GDM1 (cell line): ENCODE measurements at places on chromosomes 1 and 21.
A peak's percentile ranks its signal among the peaks of the same experiment; 100 is the strongest.

- no peak for DNase-seq
Measured at GRCh38 chr1:20487236-20487590, 1.2 kb upstream of the CAMK2N1 start.

DNA sequence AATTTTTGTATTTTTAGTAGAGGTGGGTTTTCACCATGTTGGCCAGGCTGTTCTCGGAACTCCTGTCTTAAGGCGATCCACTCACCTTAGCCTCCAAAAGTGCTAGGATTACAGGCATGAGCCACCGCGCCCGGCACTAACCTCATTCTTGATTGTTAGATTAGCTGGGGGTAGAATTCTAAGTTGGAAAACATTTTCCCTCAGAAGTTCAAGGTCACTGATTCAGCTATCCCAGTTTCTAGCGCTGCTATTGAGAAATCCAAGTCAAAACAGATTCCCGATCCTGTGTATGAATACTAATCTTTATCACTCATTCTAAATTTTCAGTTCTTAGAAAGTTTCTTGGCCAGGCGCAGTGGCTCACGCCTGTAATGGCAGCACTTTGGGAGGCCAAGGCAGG, 24.4 kb upstream of the EFNA1 start:
- no peak for DNase-seq

DNA sequence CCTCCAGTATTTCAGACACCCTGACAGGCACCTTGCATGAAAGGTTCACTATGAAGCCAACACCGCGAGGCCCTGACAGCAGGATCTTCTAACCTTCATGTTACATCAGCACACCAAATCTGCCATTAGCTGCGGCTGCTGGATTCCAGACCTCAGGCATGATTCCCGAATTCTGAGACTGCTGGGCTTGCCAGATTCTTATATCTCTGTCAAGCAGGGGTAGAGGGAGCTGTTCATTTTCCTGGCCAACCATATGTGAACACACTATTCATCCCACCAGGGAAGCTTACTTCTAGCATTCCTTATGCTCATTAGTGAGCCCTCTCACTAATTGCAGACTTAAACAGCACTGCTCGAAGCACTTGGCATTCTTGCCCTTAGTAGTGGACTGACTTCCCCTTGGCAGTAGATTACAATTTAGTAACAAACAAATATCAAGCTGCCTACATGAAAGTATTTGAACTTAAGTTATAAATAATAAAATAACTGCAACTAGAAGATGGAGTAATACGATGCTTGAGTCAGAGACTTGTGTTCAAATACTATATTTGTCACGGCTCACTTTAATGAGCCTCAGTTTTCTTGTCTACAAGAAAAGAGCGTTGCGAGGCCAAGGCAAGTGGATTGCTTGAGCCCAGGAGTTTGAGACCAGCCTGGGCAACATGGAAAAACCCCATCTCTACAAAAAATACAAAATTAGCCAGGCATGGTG, 43.3 kb downstream of the NID1 start:
- DNase-seq: no peak

GRCh38 chr1:209589863-209590262, 6.3 kb downstream of the CAMK1G start:
- DNase-seq: no peak

GRCh38 chr1:114510274-114511031, 550 bp downstream of the TRIM33 start:
- DNase-seq: no peak

DNA sequence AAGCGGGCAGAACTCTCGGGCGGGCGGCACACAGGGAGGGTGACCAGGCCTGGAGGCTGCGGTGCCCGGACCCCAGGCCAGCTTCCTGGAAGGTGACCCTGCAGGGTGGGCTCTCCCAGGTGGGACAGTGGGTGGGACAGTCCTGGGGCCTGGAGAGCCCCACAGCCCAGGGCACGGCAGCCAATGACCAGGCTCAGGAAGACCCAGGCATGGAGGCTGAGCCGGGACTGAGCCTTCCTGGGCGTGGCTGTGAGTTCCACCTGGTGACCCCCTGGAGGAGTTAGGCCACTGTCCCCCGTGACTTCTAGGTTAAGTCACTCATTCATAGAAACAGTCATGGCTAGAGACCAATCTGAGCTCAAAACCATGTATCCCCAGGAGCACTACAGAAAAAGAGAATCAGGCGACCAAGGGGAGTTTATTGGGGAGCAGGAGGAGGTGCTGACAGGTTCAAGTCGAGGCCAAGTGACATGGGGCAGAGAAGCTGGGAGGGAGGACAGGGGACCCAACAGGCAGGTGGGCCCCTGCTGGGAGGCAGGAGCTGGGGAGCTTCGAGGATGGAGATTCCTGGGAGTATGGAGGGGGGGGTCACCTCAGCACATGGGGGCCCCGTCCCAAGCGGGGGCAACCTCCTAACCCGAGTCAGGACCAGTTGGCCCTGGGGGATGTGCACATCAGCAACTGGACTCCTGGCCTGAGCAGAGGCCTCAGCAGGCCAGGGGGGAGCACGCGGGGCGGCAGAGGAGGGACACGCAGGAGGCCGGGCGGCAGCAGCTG, 1.2 kb downstream of the KRTAP10-5 start:
- DNase-seq: no peak

GRCh38 chr1:60274422-60275290, 201.1 kb upstream of the C1orf87 start:
- DNase-seq: no peak

DNA sequence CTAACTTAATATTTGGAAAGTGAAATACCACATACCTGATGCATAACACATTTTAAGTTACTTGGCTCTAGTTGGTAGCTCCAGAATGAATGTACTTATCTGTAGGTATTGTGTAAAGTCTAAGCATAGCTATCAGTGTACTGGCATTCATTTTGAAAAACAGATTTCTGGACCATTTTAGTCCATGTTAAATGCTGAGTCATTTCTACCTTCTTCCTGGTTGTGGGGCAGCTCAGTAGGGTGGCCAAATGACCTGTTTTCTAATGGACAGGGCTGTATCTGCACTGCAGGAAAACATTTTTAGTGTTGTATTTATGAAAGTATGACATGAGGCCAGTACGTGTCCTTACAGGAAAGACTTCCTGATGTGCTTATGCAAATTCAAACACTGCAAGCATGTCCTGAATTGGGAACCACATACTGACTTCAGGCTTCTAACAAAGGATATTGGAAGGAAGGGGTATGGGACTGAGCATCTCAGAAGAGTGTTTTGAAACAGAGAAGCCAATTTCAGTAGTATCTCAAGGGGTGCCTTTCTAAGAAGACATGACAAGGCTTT, 300.3 kb upstream of the B3GALT2 start:
- DNase-seq: no peak

- no peak for DNase-seq
Measured at GRCh38 chr1:212149566-212149965, 114.0 kb downstream of the DTL start.

GRCh38 chr1:234672349-234673135, 62.6 kb upstream of the IRF2BP2 start:
- DNase-seq: no peak

DNA sequence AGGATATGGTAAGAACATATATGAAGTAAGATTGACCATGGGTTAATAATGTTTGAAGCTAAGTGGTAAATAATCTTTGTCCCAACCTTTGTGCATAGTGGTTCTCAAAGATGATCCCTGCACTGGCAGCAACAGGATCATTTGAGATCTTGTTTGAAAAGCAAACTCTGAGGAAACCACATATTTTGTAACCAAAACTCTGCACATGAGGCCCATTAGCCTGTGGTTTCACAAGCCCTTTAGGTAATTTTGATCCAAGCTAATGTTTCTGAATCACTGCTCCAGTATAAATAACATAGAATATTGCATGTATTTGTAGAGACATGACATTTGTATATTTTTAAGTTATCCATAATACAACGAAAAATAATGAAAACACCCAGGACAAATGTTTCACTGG, 147.9 kb upstream of the RGS18 start:
- no peak for DNase-seq

DNA sequence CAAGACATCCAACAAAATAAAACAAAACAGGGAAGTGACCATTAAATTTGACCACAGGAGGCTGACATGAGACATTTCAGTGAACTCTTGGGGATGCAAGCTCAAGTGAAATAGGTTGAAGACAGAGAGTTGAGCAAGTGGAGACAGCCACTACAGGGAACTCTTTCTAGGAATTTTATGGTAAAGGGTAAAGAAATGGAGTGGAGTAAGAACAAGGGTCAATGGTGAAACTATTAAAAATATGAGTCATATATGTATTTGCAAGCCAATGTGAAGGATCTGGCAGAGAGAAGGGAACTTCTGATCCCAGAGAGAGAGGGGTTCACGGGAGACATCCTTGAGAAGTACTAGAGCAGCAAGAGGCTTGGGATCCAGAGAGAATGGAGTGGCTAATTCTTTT, 9.1 kb upstream of the TRABD2B start:
- DNase-seq: no peak

DNA sequence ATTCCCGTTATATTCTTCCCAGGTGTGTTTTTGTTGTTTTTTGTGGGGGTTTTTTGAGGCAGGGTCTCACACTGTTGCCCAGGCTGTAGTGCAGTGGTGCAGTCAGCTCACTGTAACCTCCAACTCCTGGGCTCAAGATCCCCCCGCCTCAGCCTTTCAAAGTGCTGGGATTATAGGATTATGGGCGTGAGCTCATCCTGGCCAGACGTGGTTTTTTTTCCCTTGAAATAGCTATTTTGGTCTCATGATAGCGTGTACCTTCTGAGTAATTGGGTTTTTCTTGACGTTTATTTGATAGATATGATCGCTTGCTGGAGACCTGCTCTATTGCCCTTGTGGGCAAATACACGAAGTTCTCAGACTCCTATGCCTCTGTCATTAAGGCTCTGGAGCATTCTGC, 17.6 kb downstream of the CTPS1 start:
- no peak for DNase-seq

GRCh38 chr1:85449356-85449755, 15.6 kb downstream of the DDAH1 start:
- no peak for DNase-seq

DNA sequence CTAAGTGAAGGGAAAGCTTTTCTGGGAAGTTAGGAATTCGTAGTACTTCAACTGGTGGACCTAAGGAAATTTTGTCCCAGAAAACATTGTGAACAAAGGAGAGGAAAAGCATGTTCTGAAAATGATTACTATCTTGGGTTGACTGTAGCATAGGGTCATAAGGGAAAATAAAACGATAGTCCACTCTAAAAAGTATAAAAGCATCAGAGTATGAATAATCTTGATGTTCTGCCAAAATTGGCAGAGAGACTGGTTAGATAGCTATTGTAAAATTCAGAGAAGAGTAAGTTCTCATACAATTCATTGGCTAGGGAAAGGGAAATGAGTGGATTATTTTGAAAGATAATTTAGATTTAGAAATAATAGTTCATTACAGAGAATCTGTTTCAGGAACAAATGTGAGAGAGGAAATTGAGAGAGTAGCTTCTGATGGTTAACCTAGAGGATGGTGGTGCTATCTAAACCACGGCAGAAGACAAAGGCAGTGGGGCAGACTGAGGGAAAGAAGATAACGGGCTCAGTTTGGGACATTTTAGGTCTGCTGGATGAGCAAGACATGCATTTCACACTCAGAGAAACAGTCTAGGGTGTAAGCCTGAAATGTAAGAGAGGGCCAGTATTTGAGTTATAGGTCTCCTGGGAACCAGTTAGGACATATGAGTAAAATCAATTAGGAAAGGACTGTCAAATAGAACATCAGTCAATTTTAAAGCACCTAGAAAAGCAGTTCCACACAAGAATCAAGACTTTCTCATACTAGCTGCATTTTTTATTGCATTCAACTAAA, 799.3 kb upstream of the CXADR start:
- no peak for DNase-seq

- DNase-seq: no peak
Measured at GRCh38 chr1:185935360-185935759, 201.2 kb downstream of the HMCN1 start.

DNA sequence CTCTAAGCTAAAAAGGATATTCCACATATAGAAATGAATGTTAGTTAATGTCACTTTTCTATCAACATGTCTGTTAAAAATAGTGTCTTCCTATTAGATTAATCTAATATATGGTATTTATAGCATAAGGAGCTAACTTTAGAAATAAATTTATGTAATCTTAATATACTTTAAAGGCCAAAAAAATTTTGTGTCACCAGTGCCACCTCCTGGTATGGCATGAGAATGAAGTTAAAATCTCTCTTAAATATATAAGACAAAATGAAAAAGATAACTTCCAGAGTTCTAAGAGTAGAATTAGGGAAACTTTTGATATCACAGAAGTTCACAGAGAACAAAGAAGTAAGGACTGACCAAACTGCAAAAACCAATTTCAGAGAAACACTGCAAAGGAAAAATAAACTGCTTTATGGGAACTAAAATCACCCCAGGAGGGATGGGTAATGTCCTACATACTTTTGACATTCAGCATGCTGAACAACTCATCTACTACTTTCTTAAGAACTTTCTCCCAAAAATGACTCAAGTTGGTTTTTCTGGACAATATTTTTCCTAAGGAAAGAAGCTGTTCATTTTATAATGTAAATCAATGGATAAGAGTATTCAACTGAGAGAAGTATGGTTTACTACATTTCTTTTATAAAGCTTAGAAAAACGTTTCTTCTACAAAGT, 82.8 kb downstream of the TRIM33 start:
- DNase-seq: no peak

GRCh38 chr1:111733992-111734341, 5.2 kb downstream of the INKA2 start:
- peak; percentile 16 for DNase-seq

GRCh38 chr1:65147424-65148177, 402 bp upstream of the AK4 start:
- peak; percentile 53 for DNase-seq

DNA sequence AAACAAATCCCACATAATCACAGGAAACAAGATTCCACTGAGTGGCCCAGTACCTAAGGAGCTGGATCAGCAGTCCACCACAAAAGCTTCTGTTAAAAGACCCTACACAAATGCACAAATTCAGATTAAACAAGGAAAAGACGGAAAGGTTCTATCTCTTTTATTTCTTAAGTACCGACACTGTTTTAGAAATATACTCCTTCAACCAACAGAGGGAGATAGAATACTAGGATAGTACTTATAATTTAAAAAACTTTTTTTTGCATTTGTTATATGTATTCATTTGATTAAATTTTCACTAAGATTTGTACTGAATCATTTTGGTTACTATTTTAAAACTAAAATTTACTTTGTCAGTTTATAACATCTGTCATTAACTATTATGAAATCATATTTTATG, 12.5 kb downstream of the CDC7 start:
- DNase-seq: no peak

DNA sequence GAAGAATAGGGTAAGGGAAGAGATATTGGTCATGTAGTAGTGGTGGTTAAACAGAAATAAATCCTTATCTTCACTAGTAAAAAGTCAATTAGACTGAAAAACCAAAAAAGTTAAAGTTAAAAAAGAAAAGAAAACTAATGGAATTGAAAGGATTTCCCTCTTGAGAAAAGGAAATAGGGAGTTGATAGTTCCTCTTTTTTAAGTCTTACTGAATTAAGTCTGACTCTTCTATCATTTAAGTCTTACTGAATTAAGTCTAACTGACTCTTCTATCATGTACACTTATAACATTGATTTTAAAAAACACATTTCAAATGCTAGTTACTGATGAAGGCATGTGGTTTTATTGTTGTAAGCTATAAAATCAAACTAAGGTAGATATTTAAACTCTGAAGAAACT, 49.5 kb upstream of the TENT5C start:
- DNase-seq: no peak

- DNase-seq: no peak
Measured at GRCh38 chr1:228306275-228307217, 98.7 kb downstream of the OBSCN start.
